ENCODE measurements at places on chromosomes 4 and X. TPM values are rescaled to one million over a fixed set of nuclear protein-coding genes. Genes with fewer than 3 reads are reported as not detected.

- H3K4me3 ChIP-seq: no peak overlapping the region
- no peak for DNase-seq
- H3K27ac ChIP-seq: no peak overlapping the region
- H3K4me1 ChIP-seq: no peaks in the 10 kb centered on the region
- no peaks in the 10 kb centered on the region for H3K36me3 ChIP-seq
- H3K27me3 ChIP-seq: no peaks in the 10 kb centered on the region
These were observed 144.0 kb downstream of the FNIP2 start for GRCh38 chr4:158912806-158913205.

GRCh38 chr4:32148111-32148666 lies 1428.0 kb downstream of the PCDH7 start:
- no peak overlapping the region for H3K27ac ChIP-seq
- H3K27me3 ChIP-seq: no peaks in the 10 kb centered on the region
- no peaks in the 10 kb centered on the region for H3K4me1 ChIP-seq

DNA sequence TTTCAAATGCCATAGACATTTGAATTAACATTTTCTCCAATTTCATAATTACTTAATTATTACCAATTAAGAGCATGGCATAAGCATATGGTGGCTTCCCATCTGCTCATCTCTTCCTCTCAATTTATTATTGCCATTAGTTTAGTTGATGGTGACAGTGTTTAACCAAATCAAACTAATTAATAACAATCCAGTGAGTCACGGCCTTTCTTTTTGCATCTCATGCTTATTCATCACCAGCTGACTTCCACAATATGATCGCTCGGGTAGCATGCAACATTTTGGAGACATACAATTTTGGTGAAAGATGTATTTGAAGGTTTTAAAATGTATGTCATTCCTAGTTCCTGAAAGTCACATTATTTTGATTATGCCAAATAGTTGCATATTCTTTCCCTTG lies 172.8 kb upstream of the TACR3 start:
- no peak overlapping the region for H3K27ac ChIP-seq
- H3K36me3 ChIP-seq: no peaks in the 10 kb centered on the region
- no peaks in the 10 kb centered on the region for H3K4me1 ChIP-seq
- no peak overlapping the region for H3K4me3 ChIP-seq

GRCh38 chrX:133465254-133465653 lies 50.0 kb upstream of the GPC4 start:
- no peak for DNase-seq
- H3K27me3 ChIP-seq: no peaks in the 10 kb centered on the region
- no peak overlapping the region for H3K4me3 ChIP-seq
- no peaks in the 10 kb centered on the region for H3K4me1 ChIP-seq
- H3K27ac ChIP-seq: no peak overlapping the region

MPC1L gene
- polyA plus RNA-seq: not detected

NPY2R gene
- polyA plus RNA-seq: not detected

Measured in GM12878 (cell line).